Activated naive CD4-positive, alpha-beta T cell treated with Interleukin-2 at 50 U/mL for 16 hours (primary cell): ENCODE measurements at places on chromosomes 16 and 17.

GRCh38 chr16:54446639-54447038 is 160.1 kb upstream of the IRX3 start:
- no peak for DNase-seq

- DNase-seq: peak; percentile 64
Observed at GRCh38 chr16:20774703-20775362, 11.0 kb downstream of the ACSM3 start.

DNA sequence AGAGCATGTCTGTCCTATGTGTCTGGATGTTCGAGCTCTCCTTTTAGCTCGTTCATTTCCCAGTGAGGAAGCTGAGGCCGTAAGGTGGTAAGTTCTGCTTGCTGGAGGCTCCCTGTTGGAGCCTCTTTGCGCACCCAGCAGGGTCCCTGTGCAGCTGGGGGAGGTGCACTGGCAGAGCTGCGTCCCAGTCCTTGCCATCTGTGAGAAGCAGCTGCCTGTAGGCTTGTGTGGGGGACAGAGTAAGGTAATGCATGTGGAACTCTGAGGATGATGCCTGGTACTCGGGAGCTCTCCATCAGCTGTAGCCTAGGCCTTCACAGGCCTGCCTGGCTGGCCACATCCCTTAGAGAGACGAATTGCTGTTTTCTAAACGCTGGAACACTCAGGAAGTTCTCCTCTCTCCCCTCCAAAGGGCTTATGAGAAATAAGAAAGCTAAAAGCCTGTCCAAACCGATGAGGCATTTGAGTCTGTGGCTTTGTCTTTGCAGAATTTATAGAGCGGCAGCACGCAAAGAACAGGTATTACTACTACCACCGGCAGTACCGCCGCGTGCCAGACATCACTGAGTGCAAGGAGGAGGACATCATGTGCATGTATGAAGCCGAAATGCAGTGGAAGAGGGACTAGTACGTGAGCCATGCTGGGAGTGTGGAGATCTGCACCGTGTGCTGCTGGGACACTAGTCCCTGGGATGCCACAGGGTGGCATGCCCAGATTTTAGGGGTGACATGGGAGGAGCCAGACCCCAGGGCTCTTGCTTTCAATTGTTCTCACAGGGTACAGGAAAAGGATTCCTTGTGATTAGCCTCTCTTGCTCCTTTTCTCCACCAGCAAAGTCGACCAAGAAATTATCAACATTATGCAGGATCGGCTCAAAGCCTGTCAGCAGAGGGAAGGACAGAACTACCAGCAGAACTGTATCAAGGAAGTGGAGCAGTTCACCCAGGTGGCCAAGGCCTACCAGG is 1.6 kb downstream of the NDUFB10 start:
- peak; percentile 59 for DNase-seq

DNA sequence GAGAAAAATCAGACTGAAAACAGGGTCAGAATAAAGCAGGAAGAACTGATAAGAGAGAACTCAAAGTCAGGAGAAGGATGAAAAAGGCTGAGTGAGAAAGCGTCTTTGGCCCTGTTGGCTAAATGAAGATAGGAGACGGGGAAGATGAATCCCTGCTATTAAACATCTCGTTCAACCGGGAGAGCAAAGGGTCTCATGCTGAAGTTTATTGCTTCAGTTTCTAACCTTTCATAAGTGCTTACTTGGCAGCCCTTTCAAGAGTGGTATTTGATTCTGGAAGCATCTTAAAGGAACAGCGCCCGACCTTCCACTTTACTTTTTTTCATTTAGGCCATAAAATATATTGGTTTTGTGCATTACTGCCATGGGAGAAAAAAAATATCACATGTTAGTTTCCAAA is 288.3 kb upstream of the RBFOX1 start:
- no peak for DNase-seq

- DNase-seq: peak; percentile 83
Observed at GRCh38 chr16:89324056-89325010, 106.8 kb downstream of the ZNF778 start.

- DNase-seq: no peak
Observed at GRCh38 chr16:48383877-48384519, 1.2 kb downstream of the SIAH1 start.

DNA sequence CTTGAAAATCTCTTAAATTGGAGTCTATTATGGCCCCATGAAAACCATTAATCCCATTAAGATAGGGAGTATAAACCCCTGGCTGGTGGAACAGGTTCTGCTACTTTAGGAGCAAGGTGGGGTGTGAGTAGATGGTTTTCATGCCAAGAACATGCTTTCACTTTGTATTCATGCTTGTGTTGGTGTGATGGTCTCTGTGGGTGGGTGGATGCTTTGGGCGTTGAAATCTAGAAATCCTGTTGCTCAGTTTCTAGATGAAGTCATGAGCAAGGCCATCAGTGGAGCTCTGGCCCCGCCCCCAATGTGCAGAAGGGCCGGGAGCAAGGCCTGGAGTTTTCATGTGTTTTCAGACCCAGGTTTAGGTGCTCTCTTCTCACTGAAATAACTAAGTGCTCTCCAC is 20.1 kb downstream of the PLD6 start:
- peak; percentile 74 for DNase-seq

DNA sequence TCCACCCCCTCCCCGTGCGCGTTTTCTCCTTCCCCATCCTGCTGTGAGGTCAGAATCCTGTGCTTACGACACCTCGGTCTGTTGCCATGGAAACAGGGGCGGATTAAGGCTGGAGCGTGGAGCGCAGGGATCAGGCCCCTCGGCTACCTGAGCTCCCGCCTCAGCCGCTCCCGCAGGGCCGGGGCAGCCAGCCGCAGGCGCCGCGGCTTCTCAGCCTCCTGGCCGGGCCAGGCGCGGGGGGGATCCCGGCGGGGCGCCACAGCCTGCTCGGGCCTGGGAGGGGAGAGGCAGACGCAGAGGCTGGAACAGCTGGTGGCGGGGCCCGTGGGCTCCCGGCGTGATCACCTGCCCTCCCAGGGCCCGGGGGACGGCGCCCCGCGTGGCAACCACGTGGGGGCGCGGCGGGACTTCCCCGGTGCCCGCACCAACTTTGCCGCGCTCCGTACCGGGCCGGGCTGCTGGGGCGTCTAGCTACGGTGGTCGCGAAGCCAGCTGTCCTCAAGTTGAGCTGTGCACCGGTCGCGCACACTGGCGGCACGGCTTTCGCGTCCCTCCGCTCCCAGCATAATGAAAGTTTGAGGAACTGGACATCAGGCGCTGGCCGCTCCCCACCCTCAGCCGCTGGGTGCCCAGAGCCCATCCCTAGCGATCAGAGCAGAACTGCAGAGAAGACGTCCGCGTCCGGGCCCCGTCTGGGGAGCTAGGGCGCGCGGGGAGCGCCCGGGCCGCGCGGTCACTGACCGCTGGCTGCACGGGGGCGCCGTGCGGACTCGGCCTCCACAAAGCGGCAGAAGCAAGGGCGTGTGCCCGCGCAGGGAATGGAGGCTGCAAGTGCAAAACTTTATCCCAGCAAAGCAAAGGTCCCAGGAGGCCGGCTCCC is 1.2 kb downstream of the RTN4RL1 start:
- peak; percentile 42 for DNase-seq

DNA sequence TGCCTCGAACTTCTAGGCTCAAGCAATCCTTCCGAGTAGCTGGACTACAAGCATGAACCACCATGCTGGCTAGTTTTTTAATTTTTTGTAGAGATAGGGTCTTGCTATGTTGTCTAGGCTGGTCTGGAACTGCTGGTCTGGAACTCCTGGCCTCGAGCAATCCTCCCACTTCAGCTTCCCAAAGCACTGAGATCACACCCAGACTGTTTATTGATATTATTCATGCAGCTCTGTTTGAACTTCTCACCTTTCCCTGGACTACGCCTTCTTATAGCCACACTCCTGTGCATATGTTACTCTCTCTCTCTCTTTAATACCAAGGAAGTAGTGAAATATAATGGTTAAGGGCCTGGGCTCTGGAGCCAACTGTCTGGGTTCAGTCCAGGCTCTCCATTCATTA is 4.6 kb downstream of the COG7 start:
- DNase-seq: no peak

GRCh38 chr17:45008216-45008615 is 40.1 kb upstream of the C1QL1 start:
- no peak for DNase-seq

DNA sequence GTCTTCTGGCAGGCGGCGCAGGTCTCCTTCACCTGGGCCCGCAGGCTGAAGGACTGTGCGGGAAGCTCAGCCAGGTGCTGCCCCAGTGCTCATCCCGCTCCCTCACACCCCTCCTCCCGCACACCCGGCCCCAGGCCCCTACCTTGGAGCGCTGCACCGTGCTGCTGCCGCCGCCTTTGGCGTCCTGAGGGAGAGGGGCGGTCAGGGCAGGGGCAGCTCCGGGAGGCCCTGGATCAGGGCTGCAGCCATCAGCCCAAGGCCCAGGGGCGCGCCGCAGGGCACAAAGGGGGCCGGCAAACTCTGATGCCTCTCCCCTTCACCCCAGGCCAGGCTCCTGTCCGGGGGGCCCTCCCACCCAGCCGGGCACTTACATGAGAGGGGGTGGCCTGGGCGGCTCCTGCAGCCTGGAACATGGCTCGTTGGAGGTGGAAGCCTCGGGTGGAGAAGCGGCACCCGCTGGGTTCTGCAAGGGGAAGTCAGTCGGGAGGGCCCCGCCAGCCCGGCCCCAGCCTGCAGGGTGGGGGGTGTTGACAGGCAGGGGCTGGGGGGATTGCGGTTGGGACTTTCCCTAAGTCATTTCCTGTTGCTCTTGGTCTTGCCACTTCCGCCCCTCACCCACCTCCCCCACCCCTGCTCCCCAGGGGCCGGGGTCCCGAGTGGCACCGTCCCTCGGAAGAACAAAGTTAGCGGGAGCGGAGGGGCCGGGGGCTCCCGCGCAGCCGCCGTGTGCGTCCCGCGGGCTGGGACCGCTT is 863 bp downstream of the LIMD2 start:
- peak; percentile 76 for DNase-seq

GRCh38 chr16:81431554-81432353 is 12.9 kb upstream of the CMIP start:
- no peak for DNase-seq

- DNase-seq: no peak
Observed at GRCh38 chr17:79806863-79807720, 10.2 kb upstream of the CBX8 start.

DNA sequence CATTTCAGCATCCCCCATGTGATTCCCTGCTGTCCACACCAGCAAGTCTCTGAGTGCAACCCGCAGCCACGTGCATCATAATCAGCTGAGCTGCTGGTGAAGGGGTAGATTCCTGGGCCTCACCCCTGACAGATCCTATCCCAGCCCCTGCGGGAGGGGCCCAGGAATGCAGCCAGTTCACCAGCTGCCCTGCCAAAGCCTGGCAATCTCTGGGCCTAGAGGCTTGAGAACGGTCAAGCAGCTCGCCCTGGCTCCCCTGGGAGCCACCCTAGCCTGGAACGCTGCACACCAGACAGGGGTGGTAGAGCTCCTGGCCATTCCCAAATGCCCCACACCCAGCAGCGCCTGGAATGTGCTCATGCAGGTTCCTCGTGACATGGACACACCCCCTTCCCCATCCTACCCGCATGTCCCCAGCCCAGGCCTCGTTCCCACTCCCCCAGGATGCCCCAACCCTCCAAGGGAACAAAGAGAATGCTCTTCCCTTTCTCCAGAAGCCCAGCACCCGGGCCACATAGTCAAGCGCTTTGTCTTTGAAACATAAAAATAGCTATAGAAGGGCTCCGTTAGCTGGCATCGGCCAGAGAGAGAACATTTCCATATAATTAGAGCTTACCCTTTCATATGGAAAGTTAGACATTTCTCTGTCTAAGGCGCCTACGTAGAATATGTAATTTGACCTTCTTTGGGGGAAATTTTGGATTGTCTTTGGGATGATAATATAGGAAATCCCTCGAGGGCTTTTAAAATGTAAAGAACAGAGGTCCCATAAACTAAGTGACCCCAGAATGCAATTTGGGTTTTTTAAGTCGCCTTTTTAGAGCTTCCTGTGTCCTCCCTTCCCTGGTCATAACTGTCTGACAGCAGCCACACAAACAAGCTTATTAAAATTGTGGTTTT is 3.4 kb downstream of the CEP295NL start:
- no peak for DNase-seq

DNA sequence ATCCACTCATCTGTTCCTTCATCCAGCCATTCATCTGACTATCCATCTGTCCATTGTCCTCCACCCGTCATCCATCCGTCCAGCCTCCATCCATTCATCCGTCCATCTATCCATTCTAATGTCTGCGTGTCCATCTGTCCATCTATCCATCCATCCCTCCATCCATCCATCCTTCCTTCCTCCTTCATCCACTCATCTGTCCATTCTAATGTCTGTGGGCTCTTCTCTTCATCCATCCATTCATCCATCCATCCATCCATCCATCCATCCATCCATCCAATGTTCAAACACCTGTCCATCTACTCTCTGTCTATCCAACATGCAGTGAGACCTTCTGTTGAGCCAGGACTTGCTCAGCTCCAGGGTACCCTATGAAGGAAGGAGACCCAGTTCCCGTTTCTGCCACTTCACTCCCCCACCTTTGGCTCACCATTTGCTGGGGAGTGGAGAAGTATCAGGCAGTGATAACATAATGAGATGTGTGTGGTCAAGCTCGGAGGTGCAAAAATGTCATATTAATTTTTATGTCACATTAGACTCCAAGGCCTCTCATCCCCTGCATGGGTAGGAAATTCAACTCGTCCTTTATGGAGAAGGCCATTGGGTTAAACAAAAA is 36.5 kb upstream of the ADGRG1 start:
- DNase-seq: no peak
